NCI-H2081 (cell line): ENCODE measurements at places on chromosomes 6 and 20.

DNA sequence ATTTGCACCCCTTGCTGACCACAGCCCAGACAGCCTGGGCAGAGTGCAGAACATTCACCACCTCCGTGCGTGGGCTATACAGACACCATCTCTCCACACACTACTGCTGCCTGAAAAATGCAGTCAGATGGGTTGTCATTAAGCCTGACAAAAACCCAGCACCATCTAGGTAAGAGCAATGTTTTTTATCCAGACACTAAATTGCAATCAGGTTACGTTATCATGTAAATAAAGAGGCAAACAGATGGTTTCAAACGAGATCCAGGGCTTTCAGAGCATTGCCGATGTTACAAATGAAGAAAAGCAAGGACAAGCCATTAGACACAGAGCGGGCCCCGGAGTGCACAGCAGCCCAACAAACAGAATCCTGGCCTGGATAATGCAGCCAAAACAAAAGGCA is 269.6 kb downstream of the PKHD1 start:
- peak; percentile 31 for DNase-seq

DNA sequence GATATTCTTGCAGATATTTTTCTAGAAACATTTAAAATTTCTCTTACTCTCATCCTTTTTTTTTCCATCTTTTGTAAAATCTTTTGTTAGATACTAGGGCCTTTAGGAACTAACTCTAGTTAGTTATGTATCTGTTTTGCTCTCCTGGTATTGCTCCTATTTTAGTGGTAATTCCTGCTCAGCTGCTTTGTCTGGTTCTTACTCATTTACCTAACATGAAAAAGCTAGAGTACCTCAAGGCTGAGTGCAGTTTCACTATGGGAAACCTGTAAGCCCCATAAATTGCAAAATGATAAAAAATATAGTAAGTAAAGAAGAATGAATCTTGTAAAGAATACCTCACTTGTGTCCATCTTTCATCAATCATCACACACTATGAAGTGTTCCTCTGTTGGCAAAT is 1602.0 kb downstream of the GRIK2 start:
- no peak for DNase-seq

DNA sequence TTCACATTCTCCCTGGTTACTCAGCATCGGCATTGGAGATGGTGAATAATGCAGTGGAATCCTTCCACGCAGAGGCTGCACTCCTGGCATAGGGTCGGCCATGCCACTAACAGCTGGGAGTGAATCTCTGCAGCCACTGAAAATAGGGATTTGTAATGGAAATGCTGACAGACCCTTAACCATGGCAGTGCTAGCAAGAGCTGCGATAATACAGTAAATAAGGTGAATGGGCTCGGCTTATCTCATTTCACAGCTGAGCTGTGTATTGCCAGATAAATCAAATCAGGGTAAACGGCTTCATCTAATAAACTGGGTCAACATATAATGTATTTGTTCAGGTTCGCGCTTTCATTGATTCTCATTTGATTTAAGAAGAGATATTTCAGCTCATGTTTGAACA is 156.8 kb downstream of the SLC35B3 start:
- no peak for DNase-seq

GRCh38 chr6:108635505-108636226 is 74.9 kb downstream of the FOXO3 start:
- no peak for DNase-seq

DNA sequence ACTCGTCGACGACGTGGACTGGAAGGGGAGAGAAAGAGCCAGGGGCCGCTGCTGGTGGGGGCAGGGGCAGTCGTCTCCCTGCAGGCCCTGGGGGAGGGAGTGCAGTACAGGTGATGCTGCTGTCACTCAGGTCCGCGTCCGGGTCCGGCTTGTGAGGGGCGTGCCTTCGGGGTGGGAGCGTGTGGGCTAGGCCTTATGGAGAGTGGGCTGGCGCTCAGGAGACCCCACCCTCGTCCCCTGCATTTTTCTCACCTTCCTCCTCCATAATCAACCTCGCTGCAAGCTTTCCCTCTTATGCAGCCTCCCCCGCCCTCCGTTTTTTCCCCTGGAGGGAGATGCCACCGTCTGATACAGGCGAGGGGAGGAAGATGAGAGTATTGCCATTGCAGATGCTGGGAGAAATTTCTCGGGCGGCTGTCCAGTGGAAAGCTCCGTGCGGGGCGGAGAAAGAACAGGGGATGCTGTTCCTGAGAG is 632 bp downstream of the PCMT1 start:
- DNase-seq = peak; percentile 58

GRCh38 chr6:88870717-88871330 is 92.6 kb downstream of the RNGTT start:
- peak; percentile 49 for DNase-seq

GRCh38 chr6:112062966-112063365 is 9.1 kb downstream of the CCN6 start:
- no peak for DNase-seq

DNA sequence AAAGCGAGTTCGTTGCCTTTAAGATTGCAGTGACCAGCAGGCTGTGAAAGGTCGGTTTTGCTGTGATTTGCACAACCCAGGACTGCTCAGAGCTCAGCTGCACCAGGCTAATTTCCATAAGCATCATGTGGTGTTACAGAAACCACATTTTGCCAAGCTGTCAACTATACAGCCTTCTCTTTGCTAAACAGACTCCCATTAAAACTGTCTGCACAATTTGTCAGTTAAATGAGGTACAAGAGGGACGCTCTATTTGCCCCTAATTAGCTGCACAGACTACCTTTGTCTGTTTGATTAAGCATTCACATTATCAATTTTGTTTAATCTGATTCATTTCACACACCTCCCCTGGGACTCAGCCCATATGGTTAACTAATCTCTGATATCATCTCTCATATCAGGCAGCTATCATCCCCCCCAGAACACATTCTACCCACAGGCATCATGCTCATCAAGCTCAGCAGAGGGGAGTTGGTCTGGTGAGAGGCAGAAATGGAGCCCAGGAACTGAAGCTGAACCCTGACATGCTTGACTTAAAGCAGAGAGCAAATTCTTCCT is 62.1 kb downstream of the OLIG3 start:
- peak; percentile 6 for DNase-seq

- no peak for DNase-seq
Measured at GRCh38 chr20:14589383-14589782, 252.0 kb upstream of the FLRT3 start.

GRCh38 chr6:2183752-2184151 is 61.7 kb downstream of the GMDS start:
- DNase-seq = no peak

- DNase-seq = no peak
Measured at GRCh38 chr20:48629069-48629959, 198.5 kb downstream of the PREX1 start.

GRCh38 chr6:7547315-7547714 is 5.8 kb downstream of the DSP start:
- no peak for DNase-seq

GRCh38 chr6:124872361-124873065 is 89.7 kb upstream of the RNF217 start:
- DNase-seq = no peak
